Effector CD4-positive, alpha-beta T cell (primary cell): ENCODE measurements at places on chromosomes 2 and 18.

GRCh38 chr2:160358046-160358445 lies 135.6 kb downstream of the RBMS1 start:
- DNase-seq, result no peak

GRCh38 chr2:208407667-208408066 lies 1.1 kb downstream of the PTH2R start:
- DNase-seq, result no peak

- DNase-seq, result no peak
These were observed 225.8 kb downstream of the PIEZO2 start for GRCh38 chr18:10923551-10924070.

- no peak for DNase-seq
These were observed 1.5 kb downstream of the GDF7 start for GRCh38 chr2:20668451-20668850.

DNA sequence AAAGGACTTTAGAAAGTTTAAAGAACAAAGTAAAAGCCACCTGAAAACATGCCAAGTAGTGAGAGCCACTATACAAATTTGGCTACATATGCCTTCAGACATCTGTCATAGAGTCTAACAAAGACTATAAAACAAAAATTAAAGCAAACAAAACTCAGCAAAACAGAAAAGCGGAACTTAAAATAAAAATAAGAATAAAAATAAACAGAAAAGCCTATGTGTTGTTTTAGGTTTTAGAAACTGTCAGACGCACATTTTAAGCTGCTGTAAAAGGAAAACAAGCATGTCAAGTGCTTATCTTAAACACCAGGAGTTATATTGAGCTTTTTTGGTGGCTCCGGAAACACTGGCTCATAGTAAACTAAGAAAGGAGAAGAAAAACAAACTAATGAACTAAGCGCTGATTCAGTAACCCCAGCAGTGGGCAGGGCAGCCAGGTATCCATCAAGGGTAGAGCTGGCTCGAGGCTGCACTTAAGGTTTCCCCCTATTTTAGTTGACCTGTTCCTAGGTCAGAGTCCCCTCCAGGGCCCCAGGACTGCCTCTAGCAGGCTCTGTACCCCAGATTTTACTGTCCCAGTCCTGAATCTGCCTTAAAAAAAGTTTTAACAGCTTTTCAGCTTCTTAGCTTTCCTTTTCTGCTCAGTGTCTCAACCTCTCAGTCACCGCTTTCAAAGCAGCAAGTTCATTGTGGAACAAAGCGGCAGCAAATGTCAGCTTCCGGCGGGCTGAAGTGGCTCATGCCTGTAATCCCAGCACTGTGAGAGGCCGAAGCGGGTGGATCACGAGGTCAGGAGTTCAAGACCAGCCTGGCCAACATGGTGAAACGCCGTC lies 15.4 kb upstream of the RMC1 start:
- peak; percentile 12 for DNase-seq

DNA sequence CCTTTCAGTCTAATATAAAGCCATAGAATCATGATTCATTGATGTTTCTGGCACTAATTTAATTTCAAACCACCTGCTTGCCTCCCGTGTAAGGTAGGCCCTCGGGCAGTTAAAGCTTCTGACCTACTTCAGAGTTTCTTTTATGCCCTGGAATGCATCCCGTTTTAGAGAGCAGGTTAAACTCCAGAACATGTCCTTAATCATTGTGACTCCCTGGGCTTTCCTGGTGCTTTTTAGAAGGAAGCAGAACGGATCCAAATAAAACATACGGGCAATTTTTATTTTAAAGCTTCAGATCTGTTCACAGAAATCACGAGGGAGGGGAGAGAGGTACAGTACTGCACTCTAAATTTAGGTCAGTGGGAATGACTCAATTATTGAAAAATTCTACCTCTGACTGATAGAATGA lies 134.8 kb downstream of the GCA start:
- no peak for DNase-seq

- no peak for DNase-seq
These were observed 167.4 kb downstream of the TRABD2A start for GRCh38 chr2:84713441-84713840.

DNA sequence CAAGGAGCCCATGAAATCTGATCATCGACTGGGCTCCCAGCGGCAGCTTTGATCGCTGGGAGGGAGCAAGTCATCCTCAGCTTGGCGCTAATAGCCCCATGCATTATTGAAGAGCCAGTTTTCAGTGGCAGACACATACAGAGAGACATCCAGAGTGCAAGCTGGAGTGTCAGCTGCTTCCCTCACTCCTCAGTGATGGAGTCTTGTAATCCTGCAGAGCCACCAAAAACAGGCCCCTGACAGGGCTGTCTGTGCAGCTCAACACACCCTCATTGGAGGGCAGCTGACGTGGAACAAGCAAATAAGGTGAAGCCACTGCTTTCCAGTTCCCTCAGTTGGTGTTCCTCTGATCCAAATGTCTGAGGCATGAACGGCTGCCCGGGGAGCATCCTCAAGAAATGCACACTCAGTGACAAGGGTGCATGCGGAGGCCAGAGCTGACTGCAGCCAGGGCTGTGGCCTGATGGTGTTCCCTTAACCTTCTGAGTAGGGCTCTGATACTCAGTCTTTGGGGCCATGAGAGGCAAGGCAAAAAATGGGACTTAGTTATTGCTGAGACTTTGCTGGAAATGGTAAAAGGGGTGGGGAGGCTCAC lies 97.4 kb downstream of the RHOB start:
- no peak for DNase-seq

DNA sequence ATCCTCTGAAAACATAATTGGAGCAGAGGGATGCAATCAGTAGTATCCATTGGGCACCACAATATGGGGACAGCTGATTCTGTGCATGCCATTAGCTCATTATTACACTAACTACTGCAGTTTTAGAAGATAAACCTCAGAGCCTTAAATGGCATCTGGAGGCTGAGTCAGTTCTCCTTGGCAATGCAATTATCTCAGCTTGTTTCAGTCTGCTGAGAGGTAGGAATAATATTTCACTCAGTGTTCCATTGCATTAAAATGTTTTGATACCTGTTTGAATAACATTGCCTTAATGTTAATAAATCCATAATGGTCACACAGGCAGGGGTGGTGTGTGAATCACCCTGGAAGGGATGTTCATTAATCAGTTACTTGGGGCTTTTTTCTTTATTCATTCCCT lies 309.6 kb downstream of the LRRTM1 start:
- no peak for DNase-seq

GRCh38 chr2:165803123-165803760 lies 9.2 kb upstream of the GALNT3 start:
- no peak for DNase-seq

DNA sequence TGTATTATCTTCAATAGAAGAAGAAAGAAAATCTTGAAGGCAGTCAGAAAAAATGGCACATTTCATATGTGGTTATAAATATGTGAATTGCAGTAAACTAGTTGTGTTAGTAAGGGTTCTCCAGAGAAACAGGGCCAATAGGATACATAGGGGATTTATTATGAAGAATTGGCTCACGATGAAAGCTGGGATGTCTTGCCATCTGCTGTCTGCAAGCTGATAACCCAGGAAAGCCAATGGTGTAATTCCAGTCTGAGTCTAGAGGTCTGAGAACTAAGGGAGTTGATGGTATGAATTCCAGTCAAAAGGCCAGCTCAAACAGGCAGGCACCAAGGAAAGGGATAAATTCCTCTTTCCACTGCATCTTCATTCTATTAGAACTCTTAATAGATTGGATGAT lies 362.4 kb downstream of the KCNJ3 start:
- DNase-seq, result no peak

GRCh38 chr2:128374711-128375413 lies 56.2 kb upstream of the HS6ST1 start:
- DNase-seq, result no peak

GRCh38 chr18:79402977-79403722 lies 7.4 kb downstream of the NFATC1 start:
- DNase-seq, result no peak

- DNase-seq, result no peak
These were observed 33.9 kb upstream of the GALNT3 start for GRCh38 chr2:165827921-165828276.

- no peak for DNase-seq
These were observed 205.5 kb downstream of the DNAH7 start for GRCh38 chr2:195863121-195863520.

DNA sequence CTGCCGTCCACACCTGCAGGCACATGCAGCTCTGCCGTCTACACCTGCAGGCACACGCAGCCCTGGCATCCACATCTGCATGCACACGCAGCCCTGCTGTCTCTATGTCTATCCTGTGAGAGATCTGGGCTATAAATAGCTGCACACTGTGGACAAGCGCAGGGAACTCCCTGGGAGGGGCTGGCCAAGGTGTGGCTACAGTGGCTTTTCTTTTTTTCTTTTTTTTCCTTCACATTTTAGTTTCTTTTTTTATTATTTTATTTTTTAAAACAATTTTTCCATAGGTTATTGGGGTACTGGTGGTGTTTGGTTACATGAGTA lies 42.0 kb downstream of the TMEM182 start:
- no peak for DNase-seq

GRCh38 chr2:42051543-42052235 lies 3.9 kb downstream of the PKDCC start:
- DNase-seq, result no peak

GRCh38 chr2:58976375-58977071 lies 735.4 kb upstream of the FANCL start:
- DNase-seq, result no peak

DNA sequence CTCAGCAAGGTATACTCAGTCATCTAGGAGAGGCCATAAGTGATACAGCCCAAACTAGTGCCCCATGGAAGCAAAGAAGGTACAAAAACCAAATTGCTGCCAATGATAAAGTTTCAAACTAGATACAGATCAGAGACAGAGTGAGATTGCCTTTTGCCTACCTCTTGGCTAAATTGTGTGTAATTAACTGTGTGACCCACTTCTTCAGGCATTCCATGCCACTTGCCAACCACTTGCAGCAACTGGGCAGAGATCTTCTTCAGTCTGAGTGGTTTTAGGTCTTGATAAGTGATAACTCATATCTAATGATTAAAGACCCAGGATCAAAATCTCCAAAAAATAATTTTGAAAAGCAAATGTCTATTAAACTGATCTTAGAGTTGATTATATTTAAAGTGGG lies 21.1 kb upstream of the NABP1 start:
- no peak for DNase-seq

DNA sequence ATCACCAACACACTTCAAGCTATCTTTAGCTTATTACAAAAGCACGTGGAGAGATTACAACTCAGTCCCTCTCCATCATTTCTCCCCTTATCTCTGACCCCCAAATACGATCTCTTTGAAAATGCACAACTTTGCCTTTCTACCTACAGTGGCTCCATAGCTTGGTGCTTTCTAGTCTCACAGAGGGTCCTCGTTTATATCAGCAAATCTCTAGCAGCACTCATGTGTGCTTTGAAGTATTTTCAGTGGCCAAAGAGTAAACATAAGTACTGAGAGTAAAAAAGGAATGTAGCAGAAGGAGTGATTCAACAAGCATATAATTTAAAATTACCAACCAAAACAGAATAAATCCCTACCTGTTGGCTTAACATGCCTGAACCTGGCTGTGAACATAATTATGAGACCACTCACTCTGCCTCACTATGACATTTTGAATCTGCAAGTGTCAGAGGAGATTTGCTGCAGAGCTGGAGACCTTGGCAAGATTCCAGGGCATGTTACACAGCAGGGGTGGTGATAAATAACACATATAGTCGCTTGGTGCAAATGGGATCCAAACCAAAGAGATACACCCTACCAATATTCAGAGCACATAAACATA lies 54.6 kb downstream of the LAMA3 start:
- no peak for DNase-seq

GRCh38 chr2:239937866-239938640 lies 87.1 kb downstream of the NDUFA10 start:
- DNase-seq, result no peak

- DNase-seq, result no peak
These were observed 345.5 kb upstream of the DSEL start for GRCh38 chr18:67862069-67862468.

DNA sequence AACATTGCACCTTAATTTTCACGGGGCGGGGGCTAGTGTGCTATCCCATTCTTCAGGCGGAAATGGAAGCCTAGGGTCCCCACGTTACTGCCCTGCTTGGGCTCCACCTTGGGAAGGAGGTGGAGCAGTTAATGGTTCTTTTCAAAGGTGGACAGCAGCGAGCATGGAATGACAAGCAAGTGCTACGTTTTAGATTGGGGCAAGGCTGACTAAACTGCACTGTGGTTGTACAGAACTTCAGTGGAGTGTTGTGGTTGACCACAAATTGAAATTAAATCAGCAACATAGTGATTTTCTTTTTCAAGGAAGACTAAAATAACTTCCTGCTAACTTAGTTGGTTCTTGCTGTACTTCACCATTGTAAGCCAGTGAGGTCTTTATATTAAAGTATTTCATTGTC lies 47.0 kb downstream of the CHRNA1 start:
- no peak for DNase-seq

GRCh38 chr2:37659723-37660122 lies 11.7 kb downstream of the CDC42EP3 start:
- no peak for DNase-seq

- DNase-seq, result no peak
These were observed 31.0 kb downstream of the TCF7L1 start for GRCh38 chr2:85164145-85164569.

- DNase-seq, result no peak
These were observed 45.4 kb upstream of the TAF1B start for GRCh38 chr2:9797681-9798556.

DNA sequence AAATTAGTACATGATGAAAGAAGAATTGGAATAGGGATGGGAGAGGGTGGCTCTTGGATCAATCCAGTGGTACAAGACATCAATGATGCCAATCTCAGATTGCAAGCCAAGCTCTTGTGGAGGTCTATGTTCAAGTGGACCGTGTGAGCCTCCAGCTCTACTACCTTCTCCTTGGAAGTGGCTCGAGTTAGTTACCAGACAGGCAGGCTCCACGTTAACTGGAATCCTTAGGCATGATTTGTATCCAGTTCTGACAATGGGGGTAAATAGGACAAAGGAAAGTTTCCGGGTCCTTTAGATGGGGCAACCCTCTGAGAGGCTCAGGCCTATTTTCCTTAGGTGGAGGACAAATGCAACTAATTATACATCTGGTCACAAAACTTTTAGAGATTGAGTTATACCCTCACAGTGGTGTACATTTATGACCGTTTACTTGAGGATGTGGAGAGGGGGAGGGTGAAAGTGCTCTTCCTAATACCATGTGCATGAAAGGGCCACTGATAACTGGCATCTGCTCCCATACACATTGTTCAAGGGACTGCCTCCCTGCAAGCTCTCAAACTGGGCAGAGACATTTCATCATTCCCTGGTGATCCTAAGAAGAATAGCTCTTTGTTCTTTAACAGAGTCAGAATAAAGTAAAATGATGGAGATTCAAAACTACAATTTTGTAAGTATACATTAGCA lies 180.2 kb downstream of the SOCS6 start:
- DNase-seq, result no peak

DNA sequence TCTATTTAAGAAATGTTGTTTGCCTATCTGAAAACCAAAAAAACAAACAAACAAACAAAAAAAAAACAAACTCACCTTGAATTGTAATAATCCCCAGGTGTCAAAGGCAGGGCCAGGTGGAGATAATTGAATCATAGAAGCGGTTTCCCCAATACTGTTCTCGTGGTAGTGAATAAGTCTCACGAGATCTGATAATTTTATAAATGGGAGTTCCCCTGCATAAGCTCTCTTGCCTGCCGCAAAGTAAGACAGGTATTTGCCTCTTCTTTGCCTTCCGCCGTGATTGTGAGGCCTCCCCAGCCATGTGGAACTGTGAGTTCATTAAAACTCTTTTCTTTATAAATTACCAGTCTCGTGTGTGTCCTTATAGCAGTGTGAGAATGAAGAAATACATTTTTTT lies 1180.7 kb upstream of the CRIM1 start:
- no peak for DNase-seq

- DNase-seq, result no peak
These were observed 28.4 kb downstream of the GNLY start for GRCh38 chr2:85722519-85722918.
